ENCODE measurements at places on chromosomes 2 and 18. TPM values are rescaled to one million over a fixed set of nuclear protein-coding genes. Genes with fewer than 3 reads are reported as not detected.

DNA sequence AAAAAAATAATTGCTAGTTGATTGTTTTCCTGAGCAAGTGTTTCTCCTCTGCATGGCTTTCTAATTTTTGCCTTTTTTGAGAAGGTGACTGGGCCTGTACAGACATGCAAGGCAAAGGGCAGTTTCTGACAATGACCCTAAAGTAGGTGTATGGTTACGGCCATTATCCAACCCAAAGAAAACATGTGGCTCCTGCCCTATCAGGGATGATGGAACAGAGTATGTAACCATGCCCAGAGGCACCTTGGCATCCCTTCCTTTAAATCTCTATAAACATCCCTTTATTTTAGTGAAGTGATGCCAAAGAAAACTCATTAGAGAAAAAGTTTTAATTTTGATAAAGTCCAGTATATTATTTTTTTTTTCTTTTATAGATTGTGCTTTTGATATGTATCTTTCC, 217.5 kb downstream of the LPIN1 start:
- DNase-seq: no peak

GRCh38 chr2:172819943-172820342, 84.3 kb downstream of the RAPGEF4 start:
- no peak for DNase-seq

DNA sequence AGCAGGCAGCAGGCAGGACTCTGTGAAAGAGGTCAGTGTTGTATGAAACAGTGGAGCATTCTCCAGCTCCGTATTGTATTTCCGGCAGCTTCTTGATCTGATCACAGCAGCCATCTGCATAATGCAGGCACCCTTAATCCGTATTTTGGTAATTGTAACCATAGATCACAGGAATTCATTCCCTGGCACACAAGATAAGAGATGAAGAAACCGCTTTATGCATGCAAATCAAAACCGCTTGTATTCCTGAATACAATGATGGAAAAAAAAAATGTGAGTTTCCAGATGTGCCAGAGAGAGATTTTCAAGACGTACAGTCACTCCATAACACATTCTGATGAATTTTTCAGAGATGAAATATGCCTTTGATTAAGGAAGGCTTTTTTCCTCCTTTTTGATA, 221.3 kb downstream of the ACKR3 start:
- peak; percentile 49 for DNase-seq

GRCh38 chr2:98911376-98912154, 24.5 kb downstream of the CRACDL start:
- no peak for DNase-seq

- DNase-seq: no peak
Observed at GRCh38 chr2:66957677-66958076, 439.5 kb upstream of the ETAA1 start.

GRCh38 chr18:63079114-63079513, 240.5 kb downstream of the BCL2 start:
- no peak for DNase-seq

- DNase-seq: no peak
Observed at GRCh38 chr2:62036761-62037250, 131.3 kb downstream of the COMMD1 start.

ST6GAL2 gene
- total RNA-seq: 117 TPM

DNA sequence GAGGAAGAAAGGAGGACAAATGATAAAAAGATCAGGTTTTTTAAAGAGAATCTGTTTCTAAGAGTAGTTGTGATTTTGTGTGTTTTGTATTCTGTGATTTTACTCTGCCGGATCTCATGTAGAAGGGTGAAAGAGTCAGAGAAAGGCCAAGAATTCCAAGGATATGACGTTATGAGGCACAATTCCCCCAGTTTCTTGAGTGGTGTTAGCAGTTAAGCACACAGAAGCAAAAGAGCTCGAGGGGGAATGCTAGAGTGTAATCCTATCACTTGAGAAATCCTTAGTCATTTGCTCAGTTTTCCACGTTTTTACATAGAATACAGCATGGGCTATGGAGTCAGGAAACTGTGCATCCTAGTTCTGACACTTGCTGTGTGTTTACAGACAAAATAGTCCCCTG, 34.8 kb downstream of the METTL4 start:
- DNase-seq: peak; percentile 88

SERPINB12 gene
- total RNA-seq: 0.96 TPM

LRP1B gene
- total RNA-seq: 0.96 TPM

GRCh38 chr2:202529389-202529788, 105.4 kb upstream of the FAM117B start:
- DNase-seq: peak; percentile 31

MSTN gene
- total RNA-seq: 0.72 TPM
